ENCODE measurements at places on chromosomes 1 and 21.

DNA sequence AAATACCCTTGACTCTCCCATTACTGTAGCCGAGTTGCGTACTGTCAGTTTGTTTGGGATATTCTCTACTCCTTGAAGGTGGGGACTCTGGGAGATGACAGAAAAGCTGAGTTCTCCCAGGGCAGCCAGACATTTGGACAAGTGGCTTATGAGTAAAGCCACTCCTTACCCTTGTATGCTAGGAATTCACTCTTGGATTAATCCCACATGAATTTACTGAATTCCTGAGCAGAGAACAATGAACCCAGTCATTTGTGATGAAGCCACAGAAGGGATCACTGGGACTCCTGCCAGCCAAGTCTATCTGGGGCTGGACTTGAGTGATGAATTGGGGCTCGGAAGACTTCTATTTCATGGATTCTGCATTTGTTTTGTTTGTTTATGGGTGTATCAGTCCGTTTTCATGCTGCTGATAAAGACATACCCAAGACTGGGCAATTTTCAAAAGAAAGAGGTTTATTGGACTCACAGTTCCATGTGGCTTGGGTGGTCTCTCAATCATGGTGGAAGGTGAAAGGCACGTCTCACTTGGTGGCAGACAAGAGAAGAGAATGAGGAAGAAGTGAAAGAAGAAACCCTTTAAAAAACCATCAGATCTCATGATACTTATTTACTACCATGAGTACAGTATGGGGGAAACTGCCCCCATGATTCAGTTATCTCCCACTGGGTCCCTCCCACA is 25.1 kb downstream of the C1orf116 start:
- DNase-seq = peak; percentile 99

GRCh38 chr1:169833179-169833901 is 38.6 kb upstream of the METTL18 start:
- no peak for DNase-seq

- DNase-seq = no peak
Measured at GRCh38 chr1:206502812-206503211, 4.5 kb upstream of the RASSF5 start.

DNA sequence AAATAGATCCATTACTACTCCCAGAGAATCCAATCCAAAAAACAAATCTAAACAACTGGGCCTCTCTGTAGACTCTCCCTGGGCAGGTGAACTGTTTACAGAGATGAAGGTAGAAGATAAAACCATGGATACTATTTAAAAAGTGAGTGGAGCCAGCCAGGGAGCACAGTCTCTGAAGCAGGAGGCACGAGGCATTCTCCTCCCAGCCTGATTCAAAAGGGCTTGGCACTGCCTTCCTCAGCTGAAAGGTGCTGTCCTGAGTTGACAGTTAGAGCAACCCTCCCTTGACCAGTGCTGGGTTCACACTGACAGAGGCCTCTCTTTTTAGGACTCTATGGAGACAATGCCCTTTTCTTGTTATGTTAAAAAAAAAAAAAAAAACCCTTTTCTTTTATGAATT is 36.8 kb downstream of the HENMT1 start:
- DNase-seq = no peak

GRCh38 chr1:1616045-1616790 is 918 bp downstream of the MIB2 start:
- DNase-seq = no peak

GRCh38 chr1:239155466-239156091 is 230.8 kb upstream of the CHRM3 start:
- no peak for DNase-seq

DNA sequence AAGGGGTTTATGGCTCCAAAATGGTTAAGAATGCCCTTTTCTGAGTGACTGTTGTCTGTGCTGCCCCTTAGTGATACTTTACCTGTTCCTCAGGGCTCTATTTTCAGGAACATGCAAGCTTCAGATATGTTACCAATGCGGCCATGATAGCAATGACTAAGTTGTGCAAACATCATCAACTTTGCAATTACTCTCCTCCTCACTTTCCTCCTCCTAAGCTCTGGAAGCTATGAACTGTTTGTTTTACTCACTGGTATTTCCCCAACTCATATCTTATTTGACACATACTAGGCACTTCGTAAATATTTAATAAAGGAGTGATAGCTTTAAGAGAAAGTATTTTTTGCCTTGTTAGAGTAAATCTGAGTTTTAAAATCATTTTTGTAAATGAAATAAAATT is 53.8 kb downstream of the RWDD3 start:
- no peak for DNase-seq

DNA sequence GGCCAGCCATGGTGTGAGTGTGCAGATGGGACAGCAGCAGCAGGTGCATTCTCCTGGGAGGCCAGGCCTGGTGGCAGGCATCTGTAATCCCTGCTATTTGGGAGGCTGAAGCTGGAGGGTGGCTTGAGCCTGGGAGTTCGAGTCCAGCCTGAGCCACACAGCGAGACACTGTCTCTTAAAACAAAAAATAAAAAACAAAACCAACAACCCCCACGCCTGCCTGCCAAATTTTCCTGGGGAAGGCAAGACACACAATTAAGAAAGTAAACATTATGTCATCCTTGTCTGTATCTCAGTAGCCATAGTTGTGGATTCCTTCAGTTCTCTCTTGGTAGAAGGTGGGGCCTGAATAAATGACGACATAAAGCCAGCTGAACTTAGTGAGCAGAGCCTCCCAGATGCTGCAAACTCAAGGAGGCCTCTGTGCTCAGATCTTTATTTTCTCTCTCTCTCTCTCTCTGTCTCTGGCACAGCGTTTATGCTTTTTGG is 57.6 kb upstream of the CD34 start:
- no peak for DNase-seq

GRCh38 chr1:246226041-246226440 is 281.0 kb downstream of the SMYD3 start:
- no peak for DNase-seq

- no peak for DNase-seq
Measured at GRCh38 chr1:59107516-59107915, 189.4 kb upstream of the FGGY start.

DNA sequence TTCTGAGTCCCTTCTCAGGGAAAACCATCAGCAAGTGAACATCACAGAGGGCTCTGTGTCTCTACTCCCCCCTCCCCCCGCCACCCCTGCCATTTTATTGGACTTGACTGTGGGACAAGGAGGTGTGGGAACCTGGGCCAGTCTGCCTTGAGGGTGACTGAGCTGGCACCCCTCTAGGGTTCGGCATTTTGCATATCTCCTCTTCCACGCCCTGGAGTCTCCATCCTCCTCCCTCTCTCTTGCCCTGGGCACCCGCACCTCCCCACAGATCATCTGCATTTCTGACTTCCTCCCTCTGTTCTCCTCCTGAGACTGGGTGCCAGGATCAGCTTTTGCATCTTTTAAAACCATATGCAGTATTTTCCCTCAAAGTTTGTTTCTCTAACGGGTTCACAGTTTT is 107.1 kb upstream of the ERRFI1 start:
- DNase-seq = no peak

- DNase-seq = no peak
Measured at GRCh38 chr1:60835649-60836048, 246.7 kb upstream of the NFIA start.

DNA sequence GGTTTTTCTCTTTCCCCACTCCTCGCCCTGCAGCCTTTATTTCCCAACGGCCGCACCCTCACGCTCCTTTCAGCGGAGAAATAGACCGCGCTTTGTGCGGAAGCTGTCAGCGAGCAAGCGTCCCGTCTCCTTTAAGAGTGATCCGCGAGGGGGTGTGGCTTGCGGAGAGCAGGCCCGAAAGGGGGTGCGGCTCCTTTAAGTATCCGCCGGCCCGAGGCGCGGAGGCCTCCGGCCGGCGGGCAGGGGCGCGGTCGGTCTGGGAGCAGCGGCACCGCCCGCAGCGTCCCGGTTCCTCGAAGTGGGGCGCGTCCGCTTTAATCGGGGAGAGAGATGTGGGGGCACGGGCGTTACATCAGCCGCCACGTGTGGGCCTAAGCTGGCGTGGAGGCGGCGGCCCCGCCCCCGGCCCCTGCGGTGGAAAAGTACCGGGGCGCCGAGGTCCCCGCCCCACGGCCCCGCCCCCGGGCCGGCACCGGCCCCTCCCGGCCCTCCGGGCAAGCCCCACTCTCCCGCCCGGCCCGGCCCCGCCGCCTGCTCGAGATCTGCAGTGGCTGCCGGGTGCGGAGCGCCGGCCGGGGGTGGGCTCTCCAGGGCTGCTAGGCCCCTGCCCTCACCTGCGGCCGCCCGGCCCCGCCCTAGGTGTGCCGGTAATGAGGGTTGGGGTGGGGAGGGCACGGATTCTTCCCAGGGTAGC is 1.2 kb downstream of the SLC6A9 start:
- no peak for DNase-seq

- DNase-seq = no peak
Measured at GRCh38 chr1:9257851-9258250, 23.3 kb downstream of the H6PD start.

- DNase-seq = no peak
Measured at GRCh38 chr1:67682659-67683197, 2.3 kb upstream of the GADD45A start.

DNA sequence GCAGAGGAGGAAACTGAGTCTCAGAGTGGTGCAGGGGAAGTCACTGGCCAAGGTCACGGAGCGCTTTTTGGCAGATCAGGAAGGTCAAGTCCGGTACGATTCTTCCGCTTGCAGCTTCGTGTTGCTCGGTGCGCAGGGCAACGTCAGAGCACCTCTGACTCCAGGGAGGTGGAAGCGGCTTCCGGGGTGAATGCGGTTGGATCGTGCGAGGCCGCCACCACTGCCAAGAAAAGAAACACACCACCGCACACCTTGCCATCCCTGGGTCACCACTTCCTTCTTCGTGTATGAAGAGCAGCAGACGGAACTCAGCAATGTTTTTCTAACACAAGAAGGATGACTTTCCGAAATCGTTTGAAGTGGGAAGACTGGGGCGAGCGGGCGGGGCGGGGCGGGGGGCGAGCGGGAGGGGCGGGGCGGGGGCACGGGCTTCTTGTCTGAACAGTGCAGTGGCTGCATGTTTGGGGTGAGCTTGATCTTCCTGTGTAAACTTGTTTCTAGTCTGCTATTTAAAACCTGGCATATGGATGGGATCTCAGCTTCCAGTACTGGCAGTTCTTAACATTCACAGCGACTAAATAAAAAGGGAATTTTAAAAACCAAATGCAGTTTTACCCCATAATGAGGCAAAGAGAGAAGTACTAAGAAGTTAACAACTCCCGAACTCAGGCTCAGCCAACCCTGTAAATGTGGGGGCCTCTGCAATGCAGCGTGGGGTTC is 300.0 kb downstream of the RRAGC start:
- no peak for DNase-seq

- DNase-seq = no peak
Measured at GRCh38 chr1:209896346-209896745, 41.7 kb upstream of the SYT14 start.

- no peak for DNase-seq
Measured at GRCh38 chr1:107464827-107465226, 324.0 kb downstream of the NTNG1 start.

DNA sequence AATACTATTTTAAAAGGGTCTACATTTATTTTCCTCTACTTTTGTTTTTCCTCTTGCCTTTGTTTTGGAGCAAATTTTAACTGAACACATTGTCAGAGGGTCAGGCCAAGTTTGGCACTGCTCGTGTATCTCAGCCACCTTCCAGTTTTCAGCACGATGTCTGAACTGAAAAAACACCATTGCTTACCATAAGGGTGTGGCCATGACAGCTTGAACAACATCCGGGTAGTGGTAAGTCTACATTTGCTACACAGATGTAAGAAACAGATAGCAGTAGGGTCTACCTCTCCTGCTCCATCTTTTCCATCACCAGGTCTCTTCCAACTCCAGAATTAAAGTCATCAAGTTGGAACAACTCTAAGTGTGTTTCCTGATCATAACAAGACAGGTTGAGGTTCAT is 4.2 kb downstream of the HIVEP3 start:
- DNase-seq = no peak

DNA sequence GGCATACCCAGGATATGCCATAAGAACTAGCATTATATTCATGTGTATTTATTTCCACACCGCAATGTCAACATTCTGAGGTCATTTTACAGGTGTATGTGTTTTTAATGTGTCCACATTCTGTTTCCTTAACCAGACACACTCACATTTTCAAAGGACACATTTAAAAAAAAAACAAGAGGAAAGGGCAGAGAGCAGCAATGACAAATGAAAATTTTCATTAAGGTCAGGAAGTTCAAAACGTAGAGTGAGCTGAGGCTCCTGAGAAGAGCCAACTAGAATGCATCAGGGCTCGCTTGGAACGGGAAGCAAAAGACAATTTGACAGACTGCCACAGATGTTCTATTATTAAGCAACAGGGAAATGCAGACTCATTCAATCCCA is 4.8 kb upstream of the GNPAT start:
- no peak for DNase-seq

- no peak for DNase-seq
Measured at GRCh38 chr1:168498159-168498631, 45.6 kb downstream of the XCL2 start.

DNA sequence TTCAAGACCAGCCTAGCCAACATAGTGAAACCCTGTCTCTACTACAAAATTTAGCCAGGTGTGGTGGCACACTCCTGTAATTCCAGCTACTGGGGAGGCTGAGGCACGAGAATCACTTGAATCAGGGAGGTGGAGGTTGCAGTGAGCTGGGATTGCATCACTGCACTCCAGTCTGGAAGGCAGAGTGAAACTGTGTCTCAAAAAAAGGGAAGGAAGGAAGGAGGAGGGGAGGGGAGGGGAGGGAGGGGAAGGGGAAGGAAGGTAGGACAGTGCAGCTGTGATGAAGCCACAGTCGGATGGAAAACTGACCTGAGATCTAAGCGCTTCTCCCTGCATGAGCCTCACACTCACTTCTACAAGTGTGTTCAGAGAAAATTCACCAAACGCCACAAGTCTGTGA is 22.0 kb upstream of the FHAD1 start:
- no peak for DNase-seq

DNA sequence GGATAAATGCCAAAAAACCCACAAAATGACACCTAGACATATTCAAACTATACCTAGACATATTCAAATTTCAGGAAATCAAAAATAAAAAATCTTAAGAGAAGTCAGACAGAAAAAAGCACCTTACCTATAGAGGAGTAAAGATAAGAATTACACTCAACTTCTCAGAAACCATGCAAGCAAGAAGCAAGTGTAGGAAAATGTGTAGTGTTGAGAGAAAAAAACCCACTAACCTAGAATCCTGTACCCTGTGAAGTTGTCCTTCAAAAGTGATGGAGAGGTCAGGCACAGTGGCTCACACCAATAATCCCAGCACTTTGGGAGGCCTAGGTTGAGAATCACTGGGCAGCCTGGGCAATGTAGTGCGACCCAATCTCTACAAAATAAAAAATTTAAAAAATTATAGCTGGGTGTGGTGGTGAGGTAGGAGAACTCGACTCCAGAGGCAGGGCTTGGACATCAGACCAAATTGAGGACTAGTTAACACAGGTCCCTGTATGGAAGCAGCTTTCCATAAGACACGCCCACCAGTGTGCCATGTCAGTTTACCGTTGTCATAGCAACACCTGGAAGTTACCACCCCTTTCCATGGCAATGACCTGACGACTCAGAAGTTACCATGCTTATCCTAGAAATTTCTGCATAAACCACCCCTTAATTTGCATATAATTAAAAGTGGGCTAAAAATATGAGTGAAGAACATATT is 20.7 kb downstream of the PDIK1L start:
- DNase-seq = no peak

Data from retinal pigment epithelial cell (primary cell).